CD8-positive, alpha-beta T cell (primary cell): ENCODE measurements at places on chromosomes 11 and 22.

DNA sequence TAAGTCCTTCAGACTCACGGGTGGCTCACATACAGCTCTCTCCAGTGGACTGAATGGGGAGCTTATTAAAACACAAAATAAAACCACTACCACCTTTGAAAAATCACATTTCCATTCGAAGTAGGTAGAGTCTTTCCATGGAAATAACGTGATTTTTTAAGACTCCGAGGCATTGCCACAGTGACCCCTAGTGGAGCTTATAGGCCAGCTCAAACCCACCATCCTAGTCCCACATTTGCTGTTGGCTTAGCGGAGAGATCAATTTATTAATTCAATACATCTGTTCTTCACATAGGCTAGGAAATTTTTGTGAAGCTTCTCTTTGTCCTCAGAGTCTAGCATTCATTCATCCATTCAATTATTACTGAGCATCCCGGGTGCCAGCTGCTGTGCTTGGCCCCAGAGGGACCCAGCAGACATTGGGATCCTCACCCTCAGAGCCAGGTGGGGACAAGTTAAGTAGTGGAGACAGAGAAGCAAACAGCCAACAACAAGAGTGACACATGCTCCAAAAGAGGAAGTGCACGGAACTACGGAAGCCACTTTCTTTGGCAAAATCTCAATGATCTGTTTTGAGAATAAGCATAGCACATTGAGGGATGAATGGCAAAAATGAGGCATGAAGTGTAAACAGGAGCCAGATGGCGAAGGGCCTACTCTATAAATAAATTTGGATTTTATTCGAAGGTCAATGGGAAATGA is 10.2 kb upstream of the P4HA3 start:
- DNase-seq: no peak

- DNase-seq: no peak
Observed at GRCh38 chr22:44468973-44469372, 29.1 kb downstream of the RTL6 start.

DNA sequence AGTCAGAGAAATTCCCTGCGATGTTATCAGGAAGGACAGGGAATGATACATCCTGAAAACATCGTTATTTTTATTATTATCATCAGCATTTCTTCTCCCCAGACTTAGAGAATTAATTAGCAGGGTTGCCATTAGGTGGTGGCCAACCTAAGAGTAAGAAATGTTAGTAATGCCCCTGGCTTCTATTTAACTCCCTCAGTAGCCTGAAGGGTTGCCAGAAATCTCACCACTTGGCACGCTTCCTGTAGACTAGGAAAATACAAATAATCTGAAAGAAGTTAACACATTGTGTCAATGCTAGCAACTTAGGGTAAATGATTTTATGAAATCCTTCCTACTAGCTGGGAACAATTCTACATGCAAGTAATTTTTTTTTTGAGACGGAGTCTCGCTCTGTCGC is 45.5 kb downstream of the ENDOD1 start:
- no peak for DNase-seq

- no peak for DNase-seq
Observed at GRCh38 chr11:10117709-10118351, 176.2 kb downstream of the SBF2 start.

DNA sequence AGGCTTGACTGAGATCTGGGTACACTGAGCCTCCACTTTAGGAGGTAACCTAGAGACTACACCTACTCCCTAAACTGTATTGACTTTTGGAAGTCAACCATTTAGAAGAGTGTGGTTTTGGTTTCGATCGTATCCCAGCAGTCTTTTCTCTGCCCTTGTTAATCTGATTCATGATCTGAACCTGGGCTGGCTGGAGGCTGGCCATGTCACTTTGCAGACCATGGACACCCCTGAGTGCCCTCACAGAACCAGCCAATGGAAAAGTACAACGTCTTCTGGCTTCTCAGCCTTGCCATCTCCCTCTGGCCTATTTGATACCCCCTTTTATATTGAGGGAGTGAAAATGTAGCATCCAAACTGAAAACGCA is 10.8 kb downstream of the EHF start:
- DNase-seq: no peak

DNA sequence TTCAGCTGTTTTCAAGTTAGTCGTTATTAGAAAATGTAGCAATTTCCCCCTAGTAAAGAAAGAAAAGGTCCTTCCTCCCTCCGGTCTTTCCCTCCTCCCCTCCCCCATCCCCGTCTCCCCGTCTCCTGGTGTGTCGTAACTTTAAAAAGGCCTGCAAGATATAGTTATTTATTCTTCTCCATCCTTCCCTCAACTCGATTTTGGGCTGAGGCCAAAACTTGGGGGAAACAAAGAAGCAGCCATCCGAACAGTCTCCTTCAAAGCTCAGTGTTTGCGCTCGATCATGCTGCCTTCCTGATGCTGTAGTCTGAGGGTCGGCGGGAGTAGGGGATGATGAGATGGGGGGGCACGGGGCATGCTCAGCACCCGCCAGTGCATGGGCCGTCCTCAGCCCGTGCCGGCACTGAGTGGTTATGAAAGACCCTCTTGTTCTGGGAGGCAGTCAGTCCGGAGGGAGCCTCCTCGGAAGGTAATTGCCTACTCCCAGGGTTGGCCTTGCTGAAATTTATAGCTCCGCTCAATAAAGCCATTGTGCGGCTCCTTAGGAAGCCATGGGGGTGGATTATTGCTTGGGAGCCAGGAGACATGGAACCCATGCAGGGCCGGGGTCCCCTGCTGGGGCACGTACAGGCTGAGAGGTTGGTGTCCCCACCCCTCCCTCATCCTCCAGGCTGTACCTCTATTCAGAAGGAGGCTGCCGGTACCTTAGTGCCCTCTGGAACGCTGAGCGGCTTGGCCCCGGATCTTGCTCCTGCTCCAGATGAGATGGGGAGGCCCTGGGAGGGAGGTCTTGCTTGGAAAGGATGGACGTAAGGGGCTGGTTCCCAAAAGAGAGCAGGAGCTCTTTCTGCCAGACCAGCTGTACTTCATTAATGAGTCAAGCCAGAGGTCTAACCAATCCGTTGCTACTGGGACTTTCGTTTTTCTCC is 212.7 kb upstream of the CADM1 start:
- DNase-seq: no peak

GRCh38 chr11:34155057-34155756 is 49.8 kb downstream of the NAT10 start:
- DNase-seq: no peak

DNA sequence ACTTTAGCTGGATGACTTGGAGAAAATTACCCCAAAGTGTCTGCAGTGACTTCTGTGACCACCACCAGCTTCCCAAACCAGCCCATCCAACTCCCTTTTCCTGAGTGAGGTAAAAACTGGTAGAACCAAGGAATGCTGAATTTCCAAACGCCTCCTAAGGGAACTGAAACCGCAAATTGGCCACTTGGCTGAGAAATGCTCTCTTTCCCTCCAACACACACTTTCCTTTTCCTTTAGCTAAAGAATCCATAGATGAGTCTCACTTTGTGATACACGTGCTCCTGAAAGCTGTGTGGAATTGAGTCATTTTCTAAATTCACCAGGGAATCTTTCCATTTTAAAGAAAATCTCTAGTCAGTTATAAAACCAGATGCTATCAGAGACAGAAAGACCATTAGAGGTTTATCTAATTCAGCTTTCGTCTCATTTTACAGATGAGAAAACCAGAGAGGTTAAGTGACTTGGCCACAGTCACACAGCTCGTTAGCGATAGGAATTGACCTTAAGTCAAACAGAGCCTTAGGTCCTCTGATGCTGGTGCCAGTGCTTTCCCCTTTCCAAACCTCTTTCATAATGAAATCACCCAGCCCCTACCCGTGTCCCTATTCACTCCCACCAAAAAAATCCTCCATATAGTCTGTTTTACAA is 137.2 kb downstream of the COMMD9 start:
- no peak for DNase-seq

DNA sequence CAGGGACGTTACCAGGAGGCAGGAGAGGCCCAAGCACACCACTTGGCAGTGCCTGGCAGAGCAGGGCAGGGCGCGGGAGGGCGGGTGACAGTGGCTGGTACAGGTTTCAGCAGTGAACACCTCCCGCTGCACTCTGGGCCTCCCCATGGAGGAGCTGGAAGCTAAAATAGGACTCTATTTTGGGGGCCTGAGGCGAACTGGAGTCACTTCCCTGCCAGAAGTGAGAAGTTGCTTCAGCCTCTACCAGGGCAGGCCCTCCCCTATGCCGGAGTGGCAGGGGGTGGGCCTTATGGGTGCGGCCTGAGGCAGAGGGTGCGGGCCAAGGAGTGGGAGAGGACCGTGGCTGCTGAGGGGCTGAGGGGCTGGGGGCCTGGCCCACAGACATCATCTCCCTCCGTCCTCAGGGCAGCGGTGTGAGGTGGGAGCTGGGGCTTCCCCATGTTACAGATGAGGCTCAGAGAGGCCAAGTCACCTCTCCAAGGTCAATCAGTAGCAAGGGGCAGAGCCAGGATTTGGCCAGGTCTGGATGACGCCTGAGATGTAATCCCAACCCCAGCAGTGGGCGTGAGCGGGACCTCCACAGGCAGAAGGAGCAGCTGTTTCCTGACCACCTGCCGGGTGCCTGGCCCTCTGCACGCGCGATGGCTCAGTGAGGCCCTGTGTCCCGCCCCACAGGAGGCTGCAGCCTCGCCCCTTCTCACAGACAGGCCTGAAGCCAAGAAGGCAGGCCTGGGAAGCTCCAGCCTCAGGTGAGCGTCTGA is 39.3 kb downstream of the KCNJ4 start:
- no peak for DNase-seq

GRCh38 chr11:1770528-1770927 is 6.8 kb upstream of the CTSD start:
- DNase-seq: no peak

DNA sequence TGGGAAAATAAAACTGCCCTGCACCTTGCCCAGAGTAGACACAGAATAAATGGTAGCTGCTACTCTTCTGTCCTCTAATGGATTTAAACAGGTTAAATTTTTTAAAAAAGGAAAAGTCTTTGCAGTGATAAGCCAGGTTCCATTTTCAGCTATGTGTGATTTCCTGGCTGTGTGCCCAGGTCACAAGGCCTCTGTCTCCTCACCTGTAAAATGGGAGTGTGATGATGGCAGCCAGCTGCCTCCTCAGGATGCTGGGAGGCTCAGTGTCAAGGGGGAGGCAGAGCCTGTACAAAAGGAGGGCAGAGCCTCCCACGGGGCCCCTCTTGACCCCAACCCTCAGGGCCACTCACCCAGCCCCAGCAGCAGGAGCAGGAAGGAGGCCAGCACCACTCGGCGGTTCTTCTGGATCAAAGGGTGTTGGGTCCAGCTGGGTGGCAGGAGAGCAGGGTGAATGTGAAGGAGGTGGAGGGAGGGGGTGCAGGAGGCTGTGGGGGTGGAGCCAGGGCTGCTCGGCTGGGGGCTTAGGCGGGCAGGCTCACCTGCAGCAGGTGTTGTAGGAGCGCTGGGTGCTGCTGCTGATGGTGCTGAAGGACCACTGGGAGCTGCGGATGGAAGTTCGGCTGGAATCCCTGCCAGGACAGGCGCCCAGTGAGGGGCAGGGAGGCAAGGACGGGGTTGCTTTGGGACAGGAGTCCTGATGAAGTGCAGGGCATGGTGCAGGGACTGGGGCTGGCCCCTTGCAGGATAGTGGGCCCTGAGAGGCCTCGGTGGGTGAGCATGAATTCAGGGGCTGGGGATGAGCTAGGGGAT is 1.9 kb downstream of the TMEM134 start:
- DNase-seq: no peak

DNA sequence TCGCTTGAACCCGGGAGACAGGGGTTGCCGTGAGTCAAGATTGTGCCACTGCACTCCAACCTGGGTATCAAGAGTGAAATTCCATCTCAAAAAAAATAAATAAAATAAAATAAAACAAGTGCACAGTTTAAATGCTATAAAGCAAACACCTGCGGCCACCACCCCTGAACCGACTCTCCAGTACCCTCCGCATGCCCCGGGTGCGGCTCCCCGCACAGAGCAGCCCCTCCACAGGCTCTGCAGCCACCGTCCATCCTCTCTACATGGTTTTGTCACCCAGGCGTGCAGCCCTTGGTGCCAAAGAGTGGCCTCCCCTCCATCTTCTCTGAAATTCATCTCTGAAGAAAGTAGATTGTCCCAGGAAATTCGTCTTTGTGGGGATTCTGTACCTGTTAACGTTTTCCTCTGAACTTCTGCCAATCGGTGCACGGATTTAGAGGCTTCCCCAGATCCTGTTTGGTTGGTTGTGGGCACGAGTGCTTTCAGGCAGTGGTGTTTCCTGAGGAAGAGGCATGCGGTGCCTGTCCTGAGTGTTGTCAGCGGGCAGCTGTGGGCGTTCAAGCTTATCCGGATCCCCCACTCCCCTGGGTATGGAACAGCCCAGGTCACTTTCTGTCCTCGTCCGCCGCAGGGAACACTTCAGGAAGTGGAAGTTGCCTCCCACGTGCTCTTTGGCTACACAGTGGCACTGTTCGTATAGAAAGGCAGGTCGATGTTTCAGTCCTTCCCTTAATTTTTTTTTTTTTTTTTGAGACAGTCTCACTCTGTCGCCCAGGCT is 4.1 kb downstream of the MIOX start:
- no peak for DNase-seq

- no peak for DNase-seq
Observed at GRCh38 chr11:79139900-79140299, 300.9 kb downstream of the TENM4 start.

- DNase-seq: no peak
Observed at GRCh38 chr11:75144716-75145014, 6.2 kb upstream of the SLCO2B1 start.

GRCh38 chr11:35787626-35788025 is 125.1 kb downstream of the TRIM44 start:
- DNase-seq: no peak

- DNase-seq: no peak
Observed at GRCh38 chr22:22045571-22046335, 63.2 kb upstream of the TOP3B start.

- no peak for DNase-seq
Observed at GRCh38 chr11:110308071-110308470, 11.7 kb upstream of the RDX start.

- DNase-seq: no peak
Observed at GRCh38 chr22:30333707-30334087, 7.0 kb upstream of the TBC1D10A start.

DNA sequence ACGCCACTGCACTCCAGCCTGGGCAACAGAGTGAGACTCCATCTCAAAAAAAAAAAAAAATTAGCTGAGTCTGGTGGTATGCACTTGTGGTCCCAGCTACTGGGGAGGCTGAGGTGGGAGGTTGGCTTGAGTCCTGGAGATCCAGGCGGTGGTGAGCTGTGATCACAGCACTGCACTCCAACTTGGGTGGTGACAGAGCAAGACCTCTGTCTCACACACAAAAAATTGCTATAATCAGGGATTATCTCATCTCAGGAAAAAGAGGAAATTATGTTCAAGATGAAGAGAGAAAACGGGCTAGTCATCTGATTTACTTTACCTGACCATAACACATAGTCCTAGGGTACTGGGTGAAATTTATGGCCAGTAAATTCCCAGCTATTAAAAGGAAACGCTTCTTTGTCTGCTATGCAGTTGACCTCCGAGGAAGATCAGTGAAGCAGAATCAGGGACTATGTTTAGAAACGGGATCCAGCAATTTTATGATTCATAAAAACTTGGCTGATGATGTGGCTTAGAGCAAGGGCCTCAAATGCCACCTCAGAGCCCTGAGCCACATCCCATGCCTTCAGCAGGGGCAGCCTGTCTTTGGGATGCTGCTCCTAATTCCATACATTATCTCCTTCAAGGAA is 386.2 kb downstream of the NTM start:
- no peak for DNase-seq

- peak; percentile 37 for DNase-seq
Observed at GRCh38 chr22:26679003-26679629, 21.7 kb downstream of the MIAT start.

- DNase-seq: no peak
Observed at GRCh38 chr11:22763166-22763565, 66.4 kb downstream of the SVIP start.
